Liver (tissue), 10 donors: ENCODE measurements at places on chromosomes 6 and 20. TPM values are rescaled to one million over a fixed set of nuclear protein-coding genes. Genes with fewer than 3 reads are reported as not detected.

GRCh38 chr6:20060252-20060651, 152.0 kb downstream of the MBOAT1 start:
- DNase-seq = no peak

DNA sequence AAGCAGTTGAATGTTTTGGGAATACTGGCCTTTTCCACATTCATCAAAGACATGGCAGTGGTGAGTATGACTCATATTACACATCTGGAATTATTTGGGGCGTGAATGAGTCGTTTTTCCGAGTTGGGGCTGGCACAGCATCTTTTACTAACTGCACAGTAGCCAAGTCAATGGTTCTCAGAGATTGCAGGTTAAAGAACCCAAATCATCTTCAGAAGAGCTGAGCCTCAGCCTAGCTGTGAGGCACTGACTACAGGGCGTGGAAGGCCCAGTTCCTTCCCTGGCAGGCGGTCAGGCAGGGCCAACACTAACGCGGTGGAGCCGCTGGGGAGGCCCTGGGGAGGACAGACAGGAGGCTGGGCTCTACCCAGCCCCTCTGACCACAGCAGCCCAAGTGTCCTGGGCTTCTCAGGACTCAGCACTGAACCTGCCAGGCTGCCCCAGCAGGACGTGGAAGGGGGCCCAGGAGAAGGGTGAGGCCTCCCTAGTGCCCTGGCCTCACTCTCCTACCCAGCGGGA, 20.1 kb upstream of the HELZ2 start:
- no peak for DNase-seq

- DNase-seq = peak; percentile 64
Observed at GRCh38 chr20:31710423-31711108, 12.1 kb downstream of the BCL2L1 start.

ORC3 gene
- total RNA-seq = 12.1 TPM

PRICKLE4 gene
- 0.37 TPM for total RNA-seq

CTCFL gene
- total RNA-seq = 0.05 TPM
